Stimulated activated CD4-positive, alpha-beta T cell treated with anti-CD3 and anti-CD28 coated beads, Interleukin-1b, Interleukin-23, amount 100 ng/mL, for 1 hour (primary cell): ENCODE measurements at places on chromosomes 7 and 10.

DNA sequence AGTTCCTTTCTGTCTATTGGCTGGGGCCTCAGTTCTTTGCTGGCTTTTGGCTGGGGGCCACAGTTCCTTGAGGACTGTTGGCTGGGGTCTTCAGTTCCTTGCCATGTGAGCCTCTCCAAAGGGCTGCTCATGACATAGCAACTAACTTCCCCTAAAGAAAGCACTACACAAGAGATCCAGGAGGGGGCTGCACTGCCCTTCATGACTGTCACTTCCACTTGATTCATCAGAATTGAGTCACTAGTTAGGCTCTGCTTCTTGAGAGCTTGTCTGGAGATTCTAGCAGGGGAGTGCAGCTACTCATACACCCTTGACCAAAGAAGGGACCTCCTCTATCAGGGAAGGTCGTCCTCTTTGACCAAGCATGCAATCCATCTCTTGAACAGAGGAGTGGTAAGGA, 38.0 kb upstream of the MKX start:
- DNase-seq: no peak

DNA sequence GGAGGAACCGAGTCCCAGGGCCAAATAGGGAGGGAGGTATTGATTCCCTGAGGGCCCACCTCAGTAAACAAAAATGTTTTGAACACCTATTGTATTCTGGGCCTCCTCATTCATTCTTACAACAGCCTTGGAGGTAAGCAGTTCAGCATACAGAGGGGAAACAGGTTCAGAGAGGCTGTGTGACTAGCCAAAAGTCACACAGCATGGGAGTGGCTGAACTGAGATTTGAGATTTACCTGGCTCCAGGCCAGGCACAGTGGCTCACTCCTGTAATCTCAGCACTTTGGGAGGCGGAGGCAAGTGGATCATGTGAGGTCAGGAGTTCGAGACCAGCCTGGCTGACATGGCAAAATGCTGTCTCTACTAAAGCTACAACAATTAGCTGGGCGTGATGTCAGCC, 107.2 kb downstream of the TMEM130 start:
- no peak for DNase-seq

DNA sequence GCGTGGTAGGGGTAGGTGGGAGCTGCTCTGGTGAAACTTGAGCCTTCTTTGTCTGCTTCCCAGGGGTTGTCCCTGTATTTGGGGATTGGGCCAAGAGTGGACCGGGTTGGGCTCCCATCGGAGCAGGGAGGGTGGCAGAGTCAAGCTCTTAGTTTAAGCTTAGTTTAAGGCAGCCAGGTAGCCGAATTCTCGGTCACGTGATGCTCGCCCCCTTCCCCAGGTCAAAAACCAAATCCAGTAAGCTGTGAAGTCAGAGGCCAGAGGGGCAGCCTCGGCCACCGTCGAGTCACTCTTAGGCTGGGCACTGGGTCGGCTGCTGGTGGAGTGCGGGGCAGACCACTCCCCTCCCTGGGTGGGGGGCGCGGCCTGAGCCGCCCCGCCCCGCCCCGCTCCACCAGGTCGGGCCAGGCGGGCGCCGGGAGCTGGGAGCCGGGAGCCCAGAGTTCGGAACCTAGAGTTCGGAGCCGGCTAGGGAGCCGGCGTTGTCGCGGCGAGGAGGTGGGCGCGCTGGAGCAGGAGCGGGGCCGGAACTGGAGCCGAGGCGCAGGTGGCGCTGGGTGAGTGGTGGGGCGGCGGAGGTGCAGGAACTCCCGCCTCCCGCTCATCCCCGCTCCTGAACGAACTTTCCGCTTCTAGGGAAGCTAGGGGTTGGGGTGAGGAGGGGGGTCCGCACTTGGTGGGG, 2.8 kb upstream of the LZTS2 start:
- no peak for DNase-seq

DNA sequence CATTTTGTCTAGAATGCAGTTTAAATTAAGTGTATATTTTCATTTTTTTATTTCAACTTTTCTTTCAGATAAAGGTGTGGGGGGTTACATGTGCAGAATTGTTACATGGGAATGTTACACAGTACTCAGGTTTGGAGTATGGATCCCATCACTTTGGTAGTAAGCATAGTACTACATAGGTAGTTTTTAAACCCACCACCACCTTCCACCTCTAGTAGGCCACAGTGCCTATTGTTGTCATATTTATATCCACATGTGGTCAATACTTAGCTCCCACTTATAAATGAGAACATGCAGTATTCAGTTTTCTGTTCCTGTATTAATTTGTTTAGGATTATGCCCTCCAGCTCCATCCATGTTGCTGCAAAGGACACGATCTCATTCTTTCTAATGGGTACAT, 200.6 kb downstream of the CCDC7 start:
- no peak for DNase-seq

- no peak for DNase-seq
These were observed 393.6 kb upstream of the STEAP1 start for GRCh38 chr7:89760690-89761089.

DNA sequence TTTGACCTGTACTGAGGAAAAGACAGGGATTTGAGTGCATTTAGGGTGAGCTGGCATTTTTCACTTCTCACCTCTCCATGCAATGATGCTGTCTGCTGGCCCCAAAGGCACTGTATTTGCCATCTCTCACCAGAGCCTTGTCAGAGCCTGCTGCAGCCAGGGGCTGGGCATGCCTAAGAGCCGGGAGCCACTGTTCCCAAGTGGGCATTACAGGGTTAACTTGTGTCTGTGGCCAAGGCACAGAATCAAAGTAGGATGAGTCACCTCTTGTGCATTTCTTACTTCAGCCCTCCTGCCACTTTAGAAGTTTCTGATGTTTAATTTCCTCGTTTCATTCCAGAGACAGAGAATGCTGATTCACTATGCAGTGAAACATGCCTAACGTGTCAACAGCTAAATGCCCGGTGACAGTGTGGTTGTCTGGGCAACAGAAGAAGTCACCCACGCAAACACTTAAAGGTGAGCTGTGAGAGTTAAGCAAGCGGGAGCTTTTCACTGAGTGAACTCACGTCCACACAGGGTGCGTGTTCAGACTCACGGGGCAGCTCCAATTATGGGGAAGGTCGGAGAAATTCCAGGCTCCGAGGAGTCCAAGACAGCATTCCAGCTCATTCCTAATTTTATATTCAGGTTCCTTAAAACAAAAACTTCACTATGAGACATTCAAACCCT, 57.1 kb upstream of the IGFBP3 start:
- no peak for DNase-seq

DNA sequence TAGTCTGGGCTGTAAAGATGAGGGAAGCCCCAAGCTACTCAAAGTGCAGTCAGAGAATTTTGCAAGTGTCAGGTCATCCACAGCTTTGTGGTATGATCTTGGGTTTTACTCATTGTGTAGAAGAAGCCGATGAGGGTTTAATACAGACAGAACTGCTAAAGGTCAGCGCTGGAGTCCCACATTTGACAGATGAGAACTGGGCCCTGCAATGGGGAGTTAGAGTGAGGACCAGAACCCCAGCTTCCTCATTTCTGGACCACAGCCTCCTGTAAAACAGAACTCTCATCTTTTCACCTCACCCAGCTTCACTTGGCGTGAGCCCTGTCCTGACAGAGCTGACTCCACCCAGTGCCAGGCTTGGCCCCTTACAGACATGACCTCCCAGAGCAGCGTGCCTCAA, 20.1 kb downstream of the LRRC20 start:
- no peak for DNase-seq

GRCh38 chr10:15300697-15301096, 70.4 kb downstream of the FAM171A1 start:
- no peak for DNase-seq

GRCh38 chr7:116167177-116167576, 43.2 kb upstream of the TES start:
- no peak for DNase-seq
